G401 (cell line): ENCODE measurements at places on chromosomes 6 and 20.
A peak's percentile ranks its signal among the peaks of the same experiment; 100 is the strongest.

DNA sequence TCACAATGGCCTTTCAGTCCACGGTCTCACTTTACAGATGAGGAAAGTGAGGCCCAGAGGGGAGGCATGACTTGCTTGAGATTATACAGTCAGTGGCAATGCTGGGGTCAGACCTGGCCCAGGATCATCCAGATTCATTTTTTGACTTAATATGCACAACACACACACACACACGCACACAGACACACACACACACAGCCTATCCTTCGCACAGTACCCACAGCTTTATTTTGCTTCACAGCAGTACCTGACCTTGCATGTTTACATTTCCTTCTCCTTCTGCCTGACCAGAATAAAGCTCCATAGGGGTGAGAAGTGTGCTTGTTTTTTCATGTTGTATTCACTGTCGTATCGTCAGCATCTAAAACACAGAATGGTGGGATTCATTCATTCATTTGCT, 79.8 kb downstream of the VEGFA start:
- DNase-seq: no peak

DNA sequence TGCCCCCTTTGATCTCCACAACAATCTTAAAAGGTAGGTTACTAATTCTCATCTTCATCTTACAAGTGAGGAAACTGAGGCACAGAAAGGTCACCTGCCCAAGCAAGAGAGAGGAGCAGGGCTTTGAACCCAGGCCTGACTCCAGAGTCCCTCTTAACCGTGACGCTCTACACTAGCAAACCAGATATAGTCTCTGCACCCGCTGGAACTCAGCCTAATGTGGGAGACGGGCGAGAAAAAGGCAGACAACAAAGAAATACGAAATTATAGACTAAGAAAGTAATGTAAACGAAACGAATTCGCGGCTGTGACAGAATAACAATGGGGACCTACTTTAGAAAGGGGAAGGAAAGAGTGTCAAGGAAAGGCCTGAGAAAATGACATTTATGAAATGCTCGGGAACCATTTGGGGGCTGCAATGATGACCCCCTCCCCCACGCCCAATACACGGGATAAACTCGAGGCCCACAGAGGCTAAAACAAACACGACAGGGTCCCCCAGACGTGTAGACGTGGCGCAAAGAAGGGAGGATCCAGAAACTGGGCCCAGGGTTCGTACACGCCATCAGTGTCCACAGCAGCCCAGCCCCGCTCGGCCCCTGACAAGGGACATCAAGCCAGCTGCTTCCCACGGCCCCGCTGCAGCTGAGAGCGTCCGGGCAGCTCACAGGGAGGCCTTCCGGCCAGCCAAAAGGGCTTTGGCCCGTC, 637 bp downstream of the TRPC4AP start:
- no peak for DNase-seq

- DNase-seq: no peak
These were observed 106.3 kb upstream of the LY86 start for GRCh38 chr6:6482256-6482655.

- DNase-seq: peak; percentile 67
These were observed 522 bp upstream of the EPB41L1 start for GRCh38 chr20:36153736-36154699.

GRCh38 chr6:73817253-73817652, 121.2 kb downstream of the CD109 start:
- no peak for DNase-seq
